Stimulated activated CD8-positive, alpha-beta memory T cell treated with anti-CD3 and anti-CD28 coated beads, Interleukin-15, amount 100 ng/mL, for 1 hour (primary cell): ENCODE measurements at places on chromosomes 2 and 18.

DNA sequence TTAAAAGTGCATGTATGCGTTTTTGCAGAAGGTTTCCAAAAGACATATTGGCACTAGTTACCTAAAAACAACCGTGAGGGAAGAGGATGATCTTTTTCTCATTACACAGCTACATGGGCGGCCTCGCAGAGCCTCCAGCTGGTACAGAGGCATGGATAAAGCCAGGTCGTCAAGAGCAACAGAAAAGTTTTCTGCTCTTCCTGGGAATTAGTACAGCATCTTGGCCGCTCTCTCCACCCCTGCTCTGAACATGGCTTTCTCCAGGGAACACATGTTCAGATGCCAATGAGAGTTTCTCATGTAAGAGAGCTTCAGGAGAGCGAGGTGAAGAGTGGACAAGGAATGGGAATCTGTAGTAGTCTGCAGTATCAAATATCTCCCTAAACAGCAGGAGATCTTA lies 108.4 kb downstream of the ZEB2 start:
- DNase-seq, result no peak

- no peak for DNase-seq
Observed at GRCh38 chr18:22613058-22613690, 195.5 kb upstream of the CTAGE1 start.

DNA sequence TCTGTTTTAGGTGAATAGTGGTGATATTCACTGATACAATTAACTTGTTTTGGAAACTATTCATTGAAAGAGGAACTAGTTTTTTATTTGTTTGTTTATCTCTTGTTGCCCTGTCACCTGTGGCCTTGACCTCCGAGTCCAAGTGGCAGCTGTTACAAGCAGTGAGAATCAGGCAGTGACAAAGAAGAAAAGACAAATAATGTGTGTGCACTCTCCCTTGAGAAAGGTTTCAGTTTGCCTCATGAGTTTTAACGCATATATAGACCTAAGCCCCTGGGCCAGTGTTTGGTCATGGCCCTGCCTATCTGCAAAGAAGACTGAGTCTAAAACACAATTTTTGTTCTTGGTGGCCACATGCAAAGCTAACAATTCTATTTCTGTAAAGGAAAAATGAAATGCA lies 15.3 kb downstream of the KYNU start:
- no peak for DNase-seq

- DNase-seq, result no peak
Observed at GRCh38 chr2:157334335-157334734, 8.7 kb upstream of the ERMN start.

- DNase-seq, result no peak
Observed at GRCh38 chr2:203673933-203674332, 32.5 kb upstream of the CD28 start.

GRCh38 chr2:160581448-160581847 lies 87.8 kb upstream of the RBMS1 start:
- DNase-seq, result no peak

DNA sequence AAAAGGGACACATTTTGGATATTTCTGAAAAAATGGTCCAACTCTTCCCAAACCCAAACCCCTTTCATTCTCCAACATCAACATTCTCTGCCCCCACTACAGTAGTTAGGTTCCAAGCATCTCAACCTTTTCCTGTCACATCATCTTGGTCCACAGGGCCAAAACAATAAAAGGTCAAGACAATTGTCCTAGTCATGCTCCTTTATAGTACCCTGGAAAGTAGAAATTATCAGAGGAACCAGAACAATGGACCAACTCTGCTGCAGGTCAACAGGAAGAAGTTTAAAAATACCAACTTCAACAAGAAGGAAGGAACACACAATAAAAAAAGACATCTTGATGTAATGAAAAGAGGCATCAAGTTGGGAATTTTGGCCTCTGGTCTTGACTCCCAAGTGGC lies 36.1 kb downstream of the CLASP1 start:
- no peak for DNase-seq

DNA sequence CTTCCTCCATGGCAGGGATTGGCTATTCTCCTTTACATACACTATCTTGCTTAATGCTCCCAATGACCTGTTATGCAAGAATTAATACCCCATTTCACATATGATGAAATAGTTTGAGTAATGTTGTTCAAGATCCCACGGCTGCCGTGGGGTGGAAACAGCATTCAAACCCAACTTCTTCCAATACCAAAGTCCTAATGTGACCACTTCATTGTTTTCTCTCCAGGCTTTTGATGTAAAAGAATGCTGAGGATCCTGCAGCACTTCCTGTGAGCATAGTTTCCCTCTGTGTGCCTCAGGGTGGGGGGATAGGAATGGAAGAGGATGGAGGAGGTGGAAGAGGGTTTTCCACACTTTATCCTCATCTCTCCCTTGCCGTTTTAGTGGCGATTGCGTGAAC lies 199.4 kb downstream of the IRS1 start:
- no peak for DNase-seq

DNA sequence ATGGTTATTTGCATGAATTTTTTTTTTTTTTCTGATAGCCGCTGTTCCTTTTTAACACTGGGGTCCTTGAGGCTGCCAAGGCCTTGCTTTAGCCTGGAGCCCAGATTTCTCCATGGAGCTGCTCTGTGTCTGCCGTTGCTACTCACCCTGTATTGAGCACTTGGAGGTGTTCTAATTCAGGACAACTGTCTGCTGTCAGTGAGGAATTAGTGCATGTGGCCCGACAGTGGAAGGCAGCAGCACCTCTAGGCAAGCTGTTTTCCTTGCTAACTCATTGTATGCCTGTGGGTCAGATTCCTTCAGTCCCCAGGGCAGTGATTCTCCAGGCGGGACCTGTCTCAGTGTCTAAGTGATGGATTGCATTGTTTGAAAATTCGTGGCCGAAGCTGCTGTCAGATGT lies 147.7 kb upstream of the DPP10 start:
- DNase-seq, result no peak

DNA sequence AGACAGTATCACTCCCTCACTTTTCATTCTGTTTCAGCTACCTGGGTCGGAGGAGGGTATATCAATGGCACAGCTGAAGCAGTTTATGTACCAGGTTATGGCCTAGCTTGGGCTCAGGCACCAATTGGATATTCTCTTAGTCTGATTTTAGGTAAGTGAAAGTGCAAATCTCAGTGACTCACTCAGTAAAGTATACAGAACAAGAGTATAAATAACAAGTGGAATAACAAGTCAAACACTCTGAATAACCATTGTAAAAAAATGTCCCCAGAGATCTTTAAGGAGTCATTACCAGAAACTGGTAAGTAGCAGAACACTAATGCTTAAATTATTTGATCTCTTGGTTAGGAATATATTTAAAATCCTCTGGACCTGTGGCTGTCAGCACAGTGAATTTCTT lies 5.7 kb downstream of the SLC5A7 start:
- no peak for DNase-seq

DNA sequence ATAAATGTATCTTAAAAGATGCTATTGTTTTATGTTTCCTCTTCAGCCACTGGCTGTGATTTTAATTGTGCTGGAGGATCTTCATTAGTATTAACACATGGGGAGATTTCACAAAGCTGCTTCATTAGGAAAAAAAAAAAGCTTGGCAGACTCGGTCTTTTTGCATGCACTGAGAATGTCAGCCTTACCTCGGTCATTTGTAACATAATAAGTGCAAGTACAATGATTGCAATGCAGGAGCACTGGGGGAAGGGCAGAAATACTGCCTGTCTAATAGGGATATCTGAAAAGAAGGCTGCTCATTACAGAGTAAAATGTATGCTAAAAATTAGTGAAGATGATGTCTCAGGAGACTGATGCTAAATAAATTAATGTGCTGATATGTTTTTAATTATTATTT lies 1.3 kb upstream of the BAZ2B start:
- no peak for DNase-seq

DNA sequence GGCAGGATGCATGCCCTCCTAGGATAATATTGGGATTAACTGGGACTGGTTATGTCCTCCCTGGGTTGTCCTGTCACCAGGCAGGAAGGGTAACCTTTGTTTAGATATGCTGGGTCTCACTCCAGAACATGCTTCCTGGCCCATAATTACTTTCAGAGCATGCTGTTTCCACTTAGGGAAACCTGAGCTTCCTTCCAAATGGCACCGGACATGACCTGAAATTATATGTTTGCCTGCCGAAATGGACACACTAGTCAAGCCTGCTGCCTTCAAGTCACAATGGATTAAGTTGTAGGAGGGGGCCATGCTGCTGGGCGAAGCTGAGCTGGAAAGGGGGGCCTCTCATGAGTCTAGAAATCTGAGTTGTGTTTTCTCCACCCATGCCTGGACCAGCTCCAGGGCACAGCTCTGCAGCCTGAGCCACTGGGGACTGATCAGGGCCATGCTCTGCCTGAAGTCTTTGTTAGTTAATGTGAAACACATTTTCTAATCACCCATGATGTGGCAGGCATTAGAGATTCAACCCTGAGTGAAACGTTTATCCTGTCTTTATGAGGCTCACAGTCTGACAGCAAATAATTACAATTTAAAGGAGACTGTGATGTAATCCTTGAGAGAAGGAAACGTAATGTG lies 273.3 kb downstream of the TNS1 start:
- no peak for DNase-seq

DNA sequence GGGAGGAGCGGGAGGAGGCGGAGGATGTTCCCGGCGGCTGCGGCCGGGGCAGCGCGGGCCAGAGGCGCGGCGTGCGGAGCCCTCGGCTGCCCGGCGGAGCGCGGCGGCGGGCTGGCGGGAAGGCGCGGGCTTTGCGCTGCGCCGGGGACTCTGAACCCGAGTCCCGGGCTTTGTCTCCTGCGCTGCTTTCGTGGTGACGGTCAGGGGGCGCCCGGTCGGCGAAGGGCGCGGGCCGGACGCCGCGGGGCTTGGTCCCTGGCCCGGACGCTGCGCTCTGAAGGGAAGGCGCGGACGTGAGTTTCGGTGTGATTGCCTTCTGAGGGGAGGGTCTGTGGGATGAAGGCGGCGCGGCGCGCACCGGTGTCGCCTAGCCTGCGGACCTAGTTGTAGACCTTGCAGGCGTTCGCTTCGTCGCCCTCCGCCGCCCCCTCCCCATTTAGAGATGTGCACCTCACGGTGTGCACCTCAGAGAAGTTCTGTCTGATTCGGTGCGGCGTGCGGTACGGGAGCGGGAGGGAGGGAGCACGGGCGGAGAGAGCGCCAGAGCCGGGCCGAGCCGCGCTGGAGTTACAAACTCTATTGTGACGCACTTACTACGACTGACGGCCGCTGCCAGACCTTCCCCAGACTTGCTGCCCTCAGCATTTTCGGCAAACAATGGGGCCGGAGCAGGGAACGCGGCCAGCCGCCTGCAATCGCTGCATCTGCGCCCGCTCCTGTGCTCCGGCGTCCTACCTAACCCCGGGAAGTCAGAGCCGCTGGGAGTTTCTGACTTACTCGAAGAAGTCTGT lies 2.1 kb downstream of the BCL2L11 start:
- DNase-seq, result no peak

GRCh38 chr2:11419781-11420180 lies 46.2 kb downstream of the E2F6 start:
- DNase-seq, result no peak

- DNase-seq, result no peak
Observed at GRCh38 chr2:102940684-102941083, 178.9 kb downstream of the TMEM182 start.

- DNase-seq, result no peak
Observed at GRCh38 chr2:7835693-7836680, 845.9 kb upstream of the ID2 start.

DNA sequence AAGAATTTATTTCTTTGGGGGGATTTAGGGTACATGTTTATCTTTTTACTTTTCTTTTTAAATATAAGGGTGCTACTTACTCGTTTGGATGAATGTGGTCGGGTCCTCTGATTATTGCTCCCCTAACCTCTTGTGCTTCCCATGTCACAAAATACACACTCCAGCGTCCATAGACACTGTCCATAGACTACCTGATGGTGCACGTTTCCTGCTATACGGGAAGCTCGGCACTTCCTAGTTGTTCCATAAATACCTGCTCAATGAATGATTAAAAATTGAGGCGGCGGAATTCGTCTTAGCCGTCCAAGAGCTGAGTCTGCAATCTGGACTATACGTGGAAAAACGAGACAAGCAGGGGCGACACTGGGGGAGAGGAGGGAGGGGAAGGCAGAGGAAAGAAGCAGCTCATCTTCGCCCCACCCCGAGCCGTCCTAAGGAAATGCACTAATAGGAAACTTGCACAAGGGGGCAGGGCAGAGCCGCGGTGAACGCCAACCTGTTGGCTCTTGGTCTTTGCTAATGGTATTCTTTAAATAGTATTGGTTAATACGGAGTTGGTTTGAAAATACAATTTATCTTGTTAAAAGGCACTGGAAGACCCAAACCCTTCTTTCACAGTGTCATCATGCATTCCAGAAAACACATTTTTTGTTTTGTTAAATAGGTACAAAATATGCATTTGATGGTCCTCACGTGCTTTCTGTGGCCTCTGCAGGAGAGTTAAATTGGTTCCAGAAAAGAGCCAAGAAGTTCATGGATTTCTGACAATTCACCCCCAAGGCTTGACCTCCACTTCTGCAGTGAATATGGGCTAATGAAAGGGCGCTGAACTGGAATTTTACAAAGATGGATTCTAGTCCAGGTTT lies 73.0 kb upstream of the KCTD1 start:
- DNase-seq, result no peak

GRCh38 chr18:75477900-75478299 lies 50.4 kb upstream of the SMIM21 start:
- no peak for DNase-seq

GRCh38 chr2:133682347-133682746 lies 114.1 kb upstream of the NCKAP5 start:
- no peak for DNase-seq
